ENCODE measurements at places on chromosomes 6 and 20.

GRCh38 chr20:60627751-60628565 is 624.1 kb upstream of the CDH4 start:
- DNase-seq, result no peak

DNA sequence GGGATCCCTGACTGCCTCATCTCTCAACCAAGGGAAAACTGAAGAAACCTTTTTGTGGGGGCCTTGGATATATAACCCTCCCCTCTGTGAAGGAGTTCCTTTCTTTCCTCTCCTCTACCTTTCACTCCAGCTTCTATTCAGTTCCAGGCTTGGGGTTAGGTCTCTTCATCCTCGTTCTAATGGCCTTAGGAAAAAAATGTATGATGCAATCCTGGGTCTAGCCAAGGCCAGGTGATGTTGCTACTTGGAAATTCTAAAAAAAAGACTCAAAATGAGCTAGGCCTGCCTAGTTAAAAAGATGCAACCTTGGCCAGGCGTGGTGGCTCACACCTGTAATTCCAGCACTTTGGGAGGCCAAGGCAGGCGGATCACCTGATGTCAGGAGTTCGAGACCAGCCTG is 7.6 kb downstream of the ABCC10 start:
- no peak for DNase-seq

- peak; percentile 71 for DNase-seq
Measured at GRCh38 chr6:13615792-13616120, 621 bp downstream of the NOL7 start.

GRCh38 chr20:53335555-53335954 is 258.1 kb downstream of the ZNF217 start:
- DNase-seq, result no peak

DNA sequence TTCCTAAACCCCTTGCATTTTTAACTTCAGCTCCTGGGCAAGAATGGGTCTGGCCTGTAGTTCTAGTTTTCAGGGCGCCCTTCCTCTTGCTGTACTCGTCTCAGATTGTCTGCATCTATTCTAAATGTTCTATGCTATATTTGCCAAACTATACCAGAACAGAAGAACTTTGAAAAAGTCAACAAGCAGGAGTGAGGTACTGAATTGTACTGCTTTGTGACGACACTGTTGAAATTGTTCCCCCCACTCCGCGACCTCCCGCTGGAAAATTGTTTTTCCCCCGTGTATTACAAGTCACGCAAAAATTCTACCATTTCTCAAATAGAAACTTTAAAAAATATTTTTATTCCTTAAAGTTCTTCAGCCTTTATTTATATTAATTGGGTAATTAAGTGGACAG is 73.9 kb downstream of the CBFA2T2 start:
- DNase-seq, result no peak

GRCh38 chr20:37524859-37525708 is 2.6 kb downstream of the BLCAP start:
- peak; percentile 23 for DNase-seq

GRCh38 chr20:41171736-41172295 is 34.5 kb downstream of the PLCG1 start:
- DNase-seq, result no peak

DNA sequence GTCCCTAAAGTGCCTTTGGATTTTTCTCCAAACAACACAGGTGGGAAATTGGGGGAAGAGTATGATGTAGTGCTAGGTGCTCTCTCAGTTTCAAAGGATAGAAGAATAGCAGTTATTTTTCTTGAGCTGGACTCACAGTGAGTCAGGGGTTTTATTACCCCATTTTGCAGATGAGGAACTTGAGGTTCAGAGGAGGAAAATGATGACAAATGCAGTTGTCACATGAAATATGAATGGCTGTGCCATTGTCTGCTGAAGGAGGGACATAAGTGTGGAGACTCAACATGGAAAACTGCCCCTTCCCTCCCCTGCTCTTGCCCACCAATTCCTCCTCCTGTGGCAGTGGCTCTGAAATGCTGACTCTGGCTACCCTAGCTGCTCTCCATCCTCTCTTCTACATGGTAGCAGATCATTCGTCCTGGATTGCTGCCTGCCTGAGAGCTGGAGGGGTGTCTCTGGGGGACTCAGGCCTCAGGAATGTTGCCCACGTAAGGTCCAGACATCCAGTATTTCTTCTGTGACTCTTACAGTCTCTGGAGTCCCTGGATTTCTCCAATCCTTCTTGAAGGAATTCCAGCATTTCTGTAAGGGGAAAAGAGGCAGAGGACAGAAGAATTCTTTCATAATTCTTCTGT is 37.6 kb upstream of the EPB41L1 start:
- DNase-seq, result no peak

GRCh38 chr20:33711446-33711738 is 8.7 kb downstream of the PXMP4 start:
- DNase-seq, result no peak

GRCh38 chr6:35501784-35502183 is 4.9 kb upstream of the TEAD3 start:
- no peak for DNase-seq

DNA sequence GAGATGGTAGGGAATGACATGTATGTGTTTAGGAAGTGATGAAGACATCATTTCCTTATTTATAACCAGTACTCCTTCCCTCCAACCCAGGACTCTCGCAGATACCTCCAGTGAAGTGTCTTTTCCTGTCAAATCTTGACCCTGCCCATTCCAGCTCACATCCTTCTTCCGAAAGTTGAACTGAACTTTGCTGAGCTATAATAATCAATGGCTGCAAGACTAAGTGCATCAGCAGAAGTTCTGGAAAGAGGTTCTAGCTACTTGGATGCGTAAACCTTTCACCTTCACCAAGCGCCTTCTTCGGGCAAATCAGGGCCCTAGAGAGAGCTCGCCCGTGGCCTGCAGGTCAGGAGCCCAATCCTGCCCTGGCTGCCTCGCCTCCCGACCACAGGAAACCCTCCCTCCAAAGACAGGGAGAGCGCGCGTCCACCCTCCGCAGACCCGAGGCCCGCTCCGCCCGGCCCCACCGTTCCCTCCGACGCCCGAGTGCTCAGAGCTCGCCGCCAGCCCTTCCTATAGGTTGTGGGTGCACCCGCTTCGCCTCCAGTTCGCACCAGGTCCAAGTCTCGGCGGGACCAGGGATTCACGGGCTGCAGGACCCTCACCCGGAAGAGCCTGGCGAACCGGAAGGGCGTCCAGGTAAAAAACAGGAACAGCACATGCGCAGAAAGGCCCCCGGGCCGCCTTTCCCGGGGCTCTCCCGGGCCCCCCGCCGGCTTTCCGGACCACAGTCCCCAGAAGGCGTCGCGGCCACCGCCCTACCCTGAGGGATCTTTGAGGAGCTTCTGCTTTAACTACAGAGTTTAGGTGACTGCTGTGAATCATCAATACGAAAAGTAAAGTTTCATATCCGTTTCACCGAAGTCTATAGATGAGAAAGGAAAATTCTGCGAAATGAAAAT is at the start of gene ZNF334:
TSS of gene ZNF334 (minus strand) at position 617 of the 902 bp plus-strand sequence. CDS start 1,457 bp downstream, outside the sequence.
- DNase-seq, result peak; percentile 62

DNA sequence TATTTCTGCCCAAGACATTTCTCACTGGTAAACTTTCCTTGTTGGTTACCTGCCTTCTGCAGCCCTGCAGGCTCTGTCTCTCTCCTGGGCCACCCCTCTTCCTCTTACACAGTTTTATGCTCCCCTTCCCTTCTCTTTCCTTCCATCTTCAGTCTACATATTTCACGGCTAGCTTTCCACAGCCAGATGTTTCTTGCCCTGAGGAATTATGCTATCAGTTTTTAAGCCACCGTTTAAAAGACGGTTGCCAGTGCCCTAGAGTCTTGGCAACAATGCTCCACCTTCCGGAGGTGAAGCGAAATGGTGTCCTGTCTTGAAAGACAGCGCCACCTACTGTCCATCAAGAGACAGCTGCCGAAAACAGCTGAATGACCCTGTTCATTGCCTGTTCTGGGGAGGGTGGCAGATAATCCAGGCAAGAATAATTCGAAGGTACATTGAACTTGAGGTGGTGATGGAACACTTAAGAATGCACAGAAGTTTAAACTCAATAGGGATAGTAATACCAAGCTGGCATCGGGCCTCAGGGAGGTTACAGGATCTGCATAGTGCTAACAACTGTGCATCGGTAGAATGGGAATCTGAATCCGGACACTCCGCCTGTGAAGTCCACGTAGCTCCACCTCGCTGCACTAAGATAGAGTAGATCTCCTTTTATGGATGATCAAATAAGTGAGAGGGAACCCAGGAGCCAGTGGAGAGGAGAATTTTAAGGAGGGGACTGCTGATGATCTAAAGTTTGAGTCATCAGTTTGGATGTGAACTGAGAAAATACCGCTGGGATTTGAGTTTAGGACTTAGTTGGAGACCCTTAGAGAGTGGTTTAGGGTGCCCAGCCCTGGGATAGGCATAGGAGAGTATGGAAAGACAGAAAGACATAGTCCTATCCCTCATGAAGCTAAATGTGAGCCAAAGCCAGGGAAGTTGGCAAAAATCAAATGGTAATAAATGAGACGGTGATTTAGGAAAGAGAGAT is 4.8 kb upstream of the TRIM40 start:
- DNase-seq, result peak; percentile 76

DNA sequence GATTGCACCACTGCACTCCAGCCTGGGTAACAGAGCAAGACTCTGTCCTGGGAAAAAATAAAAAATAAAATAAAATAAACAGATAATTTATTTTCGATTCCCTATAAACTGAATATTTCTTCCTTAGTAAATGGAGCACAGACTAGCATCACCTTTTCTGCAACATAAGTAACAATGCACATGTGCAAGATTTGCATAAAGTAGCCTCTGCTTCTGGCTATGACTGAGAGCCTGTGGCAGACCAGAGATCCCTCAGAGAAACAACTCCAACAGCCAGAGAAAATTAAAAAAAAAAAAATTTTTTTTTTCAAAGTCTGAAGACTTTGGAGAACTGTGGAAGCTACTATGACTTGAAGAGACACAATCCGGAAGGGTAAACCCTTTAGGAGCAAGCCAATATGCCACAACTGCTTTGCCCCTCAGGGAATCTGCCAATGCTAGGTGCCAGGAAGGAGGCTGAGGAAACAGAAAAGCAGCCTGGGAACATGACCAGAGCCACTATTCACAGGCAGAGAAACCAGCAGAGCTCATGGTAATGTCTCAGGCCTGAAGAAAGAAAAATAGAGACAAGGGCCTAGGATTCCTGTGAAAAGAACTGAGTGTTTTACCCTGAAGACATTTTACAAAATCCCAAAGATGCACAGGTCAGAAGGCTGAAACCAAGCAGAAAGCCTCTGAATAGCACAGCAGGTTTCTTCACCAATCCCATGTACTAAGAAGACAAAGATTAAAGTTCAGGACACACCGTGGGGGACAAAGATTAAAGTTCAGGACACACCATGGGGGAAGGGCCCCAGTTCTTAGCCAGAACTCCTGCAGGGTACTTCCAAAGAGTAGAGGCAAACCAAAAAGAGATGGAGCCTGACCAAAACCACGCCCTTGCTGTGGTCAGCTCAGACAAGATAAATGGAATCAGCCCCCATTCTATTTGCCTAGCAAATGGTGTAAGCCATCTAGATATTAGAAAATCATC is 25.8 kb downstream of the B4GALT5 start:
- no peak for DNase-seq
